HL-60 (cell line): ENCODE measurements at places on chromosomes 2 and 18.

DNA sequence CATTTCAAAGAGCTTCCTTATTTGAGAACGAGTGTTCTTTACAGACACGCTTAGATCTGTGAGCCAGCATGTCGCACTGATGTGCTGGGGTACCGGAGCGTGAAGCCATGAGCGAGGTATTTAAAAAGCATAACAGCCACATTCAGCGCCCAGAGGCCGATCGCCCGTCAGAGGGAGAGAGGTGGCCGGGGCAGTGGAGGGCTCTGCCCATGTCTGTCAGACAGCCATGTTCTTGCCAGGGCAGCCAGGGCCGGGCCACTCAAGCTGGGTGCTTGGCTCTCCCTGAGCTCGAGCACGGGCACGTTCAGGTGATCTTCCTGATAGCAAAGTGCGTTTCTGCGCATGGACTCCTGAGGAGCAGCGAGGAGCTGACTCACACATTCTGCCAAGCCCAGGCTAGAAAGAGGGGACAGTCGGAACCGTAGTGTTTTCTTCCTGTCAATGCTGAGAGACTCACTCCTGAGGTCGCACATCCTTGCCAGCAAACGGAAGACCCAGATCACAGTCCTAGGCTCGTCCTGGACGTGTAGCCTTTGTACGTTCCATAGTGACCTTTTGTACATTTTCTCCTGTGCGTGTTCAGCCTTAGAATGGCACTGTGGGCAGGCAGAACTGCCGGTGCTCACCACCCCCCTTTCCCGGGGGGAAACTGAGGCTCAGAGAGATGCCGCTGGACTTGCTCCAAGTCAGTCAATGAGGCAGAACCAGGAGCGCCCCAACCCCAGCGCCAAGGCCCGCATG, 100.7 kb downstream of the NFATC1 start:
- DNase-seq: no peak

DNA sequence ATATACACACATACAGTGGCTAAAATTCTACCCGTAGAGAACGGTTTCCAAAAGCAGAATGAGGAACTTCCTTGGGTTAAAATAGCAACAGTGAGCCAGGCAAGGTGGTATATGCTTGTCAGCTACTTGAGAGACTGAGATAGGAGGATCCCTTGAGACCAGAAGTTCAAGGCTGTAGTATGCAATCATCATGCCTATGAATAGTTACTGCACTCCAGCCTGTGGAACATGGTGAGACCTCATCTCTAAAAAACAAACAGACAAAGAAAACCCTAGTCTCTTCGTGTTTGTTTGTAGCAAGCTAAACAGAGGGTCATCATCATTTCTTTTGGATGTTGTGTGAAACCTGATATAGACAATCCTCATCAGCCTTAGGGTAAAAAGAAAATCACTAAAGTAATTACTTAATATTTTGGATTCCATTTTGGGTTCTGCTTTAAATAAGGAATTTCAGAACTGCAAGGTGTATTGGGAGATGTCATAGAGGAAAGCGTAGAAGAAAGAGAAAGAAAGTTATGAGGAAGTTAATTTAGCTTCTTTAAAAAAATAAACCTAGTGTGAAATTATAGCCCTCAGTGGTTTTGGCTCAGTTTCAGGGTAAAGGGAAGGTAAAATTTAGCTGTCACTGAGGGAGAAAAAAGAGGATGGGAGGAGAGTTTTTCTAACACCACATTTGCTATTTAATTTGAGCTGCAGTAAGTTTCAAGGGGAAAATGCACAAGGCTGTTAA, 46.5 kb downstream of the PLEK start:
- DNase-seq: peak; percentile 77

- peak; percentile 49 for DNase-seq
Observed at GRCh38 chr2:98731894-98732349, 990 bp upstream of the MGAT4A start.

DNA sequence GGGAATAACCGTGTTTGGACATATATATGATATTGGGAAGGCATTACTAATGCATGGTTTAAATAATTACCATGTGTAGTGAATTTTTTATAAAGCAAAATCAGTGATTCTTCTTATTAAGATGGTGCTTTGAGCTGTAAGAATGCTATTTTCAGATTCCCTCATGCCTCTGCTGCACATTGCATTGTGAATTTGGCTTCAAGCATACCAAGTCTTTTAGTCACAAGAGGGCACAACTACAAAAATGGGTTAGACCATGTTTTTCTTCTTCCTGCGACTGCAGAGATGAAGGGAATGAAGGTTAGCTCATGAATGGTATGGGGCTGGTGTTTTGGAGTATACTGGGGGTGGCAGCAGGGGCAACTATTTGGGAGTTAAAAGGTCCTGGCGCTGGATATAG, 320.1 kb downstream of the SLC4A3 start:
- DNase-seq: no peak

GRCh38 chr2:177231270-177231669, 18.7 kb downstream of the HNRNPA3 start:
- no peak for DNase-seq

GRCh38 chr2:112803691-112804521, 19.6 kb upstream of the IL1A start:
- no peak for DNase-seq

- no peak for DNase-seq
Observed at GRCh38 chr18:59005262-59005661, 134.4 kb upstream of the SEC11C start.

GRCh38 chr2:8018956-8019355, 662.9 kb upstream of the ID2 start:
- no peak for DNase-seq

DNA sequence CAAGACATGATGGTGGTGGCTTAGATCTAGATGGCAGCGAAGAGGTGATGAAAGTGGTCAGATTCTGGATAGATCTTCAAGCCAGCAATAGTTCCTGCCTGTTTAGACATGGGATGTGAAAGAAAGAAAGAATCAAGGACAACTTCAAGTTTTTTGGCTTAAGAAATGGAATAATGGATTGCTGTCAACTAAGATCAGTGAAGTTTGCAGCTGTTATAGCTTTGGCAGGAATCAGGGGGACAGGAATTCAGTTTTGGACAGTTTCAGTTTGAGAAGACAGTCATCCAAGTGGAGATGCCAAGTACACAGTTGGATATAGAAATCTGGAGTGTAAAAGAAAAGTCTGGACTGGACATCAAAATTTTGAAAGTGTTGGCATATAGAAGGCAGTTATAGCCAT, 283.7 kb upstream of the PKDCC start:
- no peak for DNase-seq

- peak; percentile 3 for DNase-seq
Observed at GRCh38 chr2:64562148-64562784, 38.1 kb downstream of the AFTPH start.

DNA sequence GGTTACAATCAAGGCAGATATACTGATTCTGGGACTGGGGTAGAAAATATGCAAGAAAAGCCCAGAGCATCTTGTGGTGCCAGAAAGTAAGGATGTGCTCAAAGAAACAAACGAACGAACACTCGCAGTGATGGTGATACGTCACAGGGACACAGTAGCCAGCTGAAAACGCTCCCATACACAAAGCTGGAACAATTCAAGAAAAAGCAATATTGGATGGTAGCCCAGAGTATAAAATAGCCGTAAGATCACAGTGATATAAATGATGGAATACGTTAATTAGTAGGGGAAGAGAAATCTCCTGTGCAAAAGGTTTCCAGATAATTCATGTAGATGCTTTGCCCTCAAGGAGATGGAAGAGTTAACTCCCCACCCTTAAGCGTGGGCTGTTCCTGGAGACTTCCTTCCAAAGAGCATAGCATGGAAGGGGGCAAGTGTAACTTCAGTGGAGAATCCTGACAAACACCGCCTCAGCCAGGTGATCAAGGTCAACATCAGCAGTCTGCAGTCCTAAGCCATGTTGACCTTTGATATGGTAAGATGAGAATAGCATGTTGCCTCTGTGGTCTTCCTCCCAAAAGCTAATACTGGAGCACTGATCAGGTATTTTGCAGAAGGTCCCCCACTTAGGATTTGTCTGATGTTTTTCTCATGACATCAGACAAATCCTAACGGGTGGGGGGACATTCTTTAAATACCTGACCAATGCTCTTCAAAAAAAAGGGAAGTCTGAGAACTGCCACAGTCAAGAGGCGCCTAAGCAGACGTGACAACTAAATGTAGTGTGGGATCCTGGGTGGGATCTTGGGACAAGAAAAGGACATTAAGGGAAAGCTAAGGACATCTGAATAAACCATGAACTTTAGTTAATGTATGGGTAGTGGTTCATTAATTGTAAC, 99.0 kb downstream of the NCK2 start:
- DNase-seq: no peak

DNA sequence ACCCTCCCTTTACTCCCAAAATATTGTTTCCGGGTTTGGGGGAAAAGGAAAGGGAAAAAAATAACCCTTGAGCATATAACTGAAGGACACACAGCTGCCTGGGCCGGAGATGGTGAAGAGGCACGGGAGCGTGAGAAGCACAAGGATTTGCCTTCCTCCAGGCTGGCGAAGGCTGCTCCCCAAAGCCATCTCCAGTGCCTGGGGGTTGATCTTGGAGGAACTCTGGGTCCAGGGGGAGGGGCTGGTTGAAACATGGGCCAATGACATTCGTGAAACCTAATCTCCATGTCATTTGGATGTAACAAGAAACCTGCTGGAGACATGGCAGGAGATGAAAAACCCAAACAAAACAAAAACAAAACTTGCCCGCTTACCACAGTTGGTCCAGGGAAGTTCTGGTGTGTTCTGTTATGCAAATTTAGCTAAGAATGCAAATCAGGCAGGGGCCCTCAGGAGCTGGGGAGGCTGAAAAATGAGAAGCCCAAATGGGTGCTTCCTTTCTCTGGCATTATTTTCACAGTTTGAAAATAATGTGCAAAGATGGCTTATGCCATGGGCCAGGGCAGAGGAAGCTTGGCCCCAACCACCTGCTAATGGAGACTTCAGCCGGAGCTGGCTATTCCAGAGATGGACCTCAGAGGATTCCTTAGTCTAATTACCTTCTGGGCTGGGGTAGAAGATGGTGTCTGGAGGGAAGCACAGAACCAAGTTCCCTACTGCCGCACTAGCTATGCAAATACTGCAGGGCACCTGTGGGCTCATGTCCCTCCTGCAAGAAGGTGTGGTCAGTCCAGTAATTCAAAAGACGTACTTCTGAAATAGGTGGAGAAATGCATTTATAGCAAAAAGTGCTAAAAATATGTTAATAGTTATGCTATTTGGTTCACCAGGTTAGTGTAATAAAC, 180.9 kb downstream of the BCL2 start:
- DNase-seq: peak; percentile 77

DNA sequence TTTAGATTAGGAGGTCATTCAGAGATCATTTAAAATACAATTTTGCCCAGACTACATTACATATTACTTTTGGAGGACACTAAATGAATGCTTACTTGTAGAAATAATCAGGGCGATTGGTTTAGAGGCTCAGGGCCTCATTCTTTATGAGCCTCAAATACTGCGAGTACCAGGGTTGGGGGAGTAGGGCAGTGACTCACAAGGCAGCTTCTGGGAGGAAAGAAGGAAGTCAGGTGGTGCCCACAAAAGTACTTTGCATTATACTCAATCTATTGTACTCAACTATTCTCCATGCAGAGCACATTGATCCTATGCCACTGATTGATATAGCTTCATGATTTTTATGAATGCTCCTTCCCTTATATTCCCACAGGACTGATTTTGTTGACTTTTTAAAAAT, 166.9 kb downstream of the SOCS6 start:
- no peak for DNase-seq

DNA sequence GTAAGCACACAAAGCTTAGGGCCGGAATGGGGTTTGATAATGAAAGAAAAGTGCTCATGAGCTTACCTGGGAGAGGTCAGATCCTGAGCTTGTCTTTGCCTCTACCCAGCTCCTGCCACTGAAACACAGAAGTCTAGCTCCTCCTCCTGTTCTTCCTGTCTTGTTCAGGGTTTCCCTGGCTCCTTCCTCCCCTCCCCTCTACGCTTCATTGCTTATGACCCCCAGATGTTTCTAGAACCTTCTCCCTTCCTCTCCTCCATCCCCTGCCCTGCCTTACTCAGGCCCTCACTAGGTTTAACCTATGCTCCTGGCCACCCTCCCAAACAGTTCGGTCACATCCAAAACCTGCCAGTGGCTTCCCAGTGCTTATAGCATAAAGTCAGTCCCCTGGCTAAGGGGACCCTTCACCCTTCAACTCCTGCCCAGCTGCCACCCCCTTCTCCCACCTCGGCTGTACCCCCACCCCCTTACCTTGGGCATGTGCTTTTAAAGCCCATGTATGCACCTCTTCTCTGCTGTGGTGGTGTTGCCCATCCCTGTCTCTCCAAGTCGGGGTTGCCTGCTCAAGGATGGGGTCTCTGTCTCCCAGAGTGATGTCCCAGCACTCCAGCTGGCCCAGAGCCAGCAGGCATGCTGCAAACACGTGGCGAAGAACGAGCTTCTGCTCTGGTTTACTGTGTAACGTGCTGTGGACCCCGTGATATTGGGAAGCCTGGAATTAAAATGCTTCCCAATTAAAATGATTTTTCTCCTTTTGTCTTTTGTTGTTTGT, 233.6 kb downstream of the TPGS2 start:
- no peak for DNase-seq

DNA sequence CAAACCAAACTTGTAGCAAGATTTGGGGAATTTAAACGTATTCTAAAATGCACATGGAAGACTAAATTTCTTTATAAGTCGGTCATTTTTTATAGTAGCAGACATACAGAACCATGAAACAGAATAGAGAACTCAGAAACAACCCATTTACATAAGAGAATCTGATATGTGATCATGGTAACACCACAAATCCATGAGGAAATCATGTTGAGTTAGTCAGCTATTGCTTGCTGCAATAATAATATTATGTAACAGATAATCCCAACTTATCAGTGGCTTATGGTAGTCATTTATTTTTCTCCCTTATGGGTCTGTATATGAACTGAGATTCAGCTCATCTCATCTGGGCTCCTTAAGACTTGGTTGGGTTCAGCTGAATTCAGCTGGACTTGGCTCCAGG, 103.4 kb upstream of the SERTAD2 start:
- DNase-seq: no peak

- peak; percentile 86 for DNase-seq
Observed at GRCh38 chr2:111659361-111660333, 224.3 kb downstream of the ANAPC1 start.

DNA sequence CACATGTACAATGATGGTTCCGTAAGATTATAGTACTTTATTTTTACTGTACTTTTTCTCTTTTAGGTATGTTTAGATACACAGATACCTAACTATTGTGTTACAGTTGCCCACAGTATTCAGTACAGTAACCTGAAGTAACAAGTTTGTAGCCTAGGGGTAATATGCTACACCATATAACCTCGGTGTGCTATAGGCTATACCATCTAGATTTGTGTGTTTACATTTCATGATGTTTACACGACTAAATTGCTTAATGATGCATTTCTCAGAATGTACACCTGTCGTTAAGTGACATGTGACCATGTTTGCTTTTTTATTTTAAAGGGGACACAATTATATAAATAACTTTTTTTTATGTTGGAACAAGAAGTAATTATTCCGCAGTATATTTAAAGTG, 34.5 kb downstream of the PIK3C3 start:
- no peak for DNase-seq

- DNase-seq: no peak
Observed at GRCh38 chr2:127133793-127134192, 26.8 kb upstream of the BIN1 start.

DNA sequence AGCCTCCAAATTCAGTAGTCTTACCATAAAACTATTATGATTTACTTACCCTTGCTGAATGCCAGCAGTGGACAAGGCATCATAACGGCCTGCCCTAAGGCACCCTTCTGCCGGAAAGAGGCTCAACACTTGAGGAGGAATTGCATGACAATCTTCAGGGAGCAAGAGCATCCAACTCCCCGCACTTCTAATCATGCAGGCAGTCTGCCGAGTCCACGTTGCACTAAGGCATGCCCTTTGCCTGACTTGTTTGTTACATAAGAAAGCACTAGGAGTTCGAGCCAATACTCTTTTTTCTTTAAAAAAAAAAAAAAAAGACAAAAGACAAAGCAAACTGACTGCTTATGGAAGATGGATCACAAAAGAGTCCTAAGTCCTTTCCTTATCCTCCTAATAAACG, 17.9 kb upstream of the SPTBN1 start:
- no peak for DNase-seq
